ENCODE measurements at places on chromosomes 11 and 22. TPM values are rescaled to one million over a fixed set of nuclear protein-coding genes. Genes with fewer than 3 reads are reported as not detected.

C11orf65 gene
- total RNA-seq, result 0.44 TPM

SLC25A45 gene
- total RNA-seq, result 1.1 TPM

SCUBE1 gene
- not detected for total RNA-seq

CHRM4 gene
- not detected for total RNA-seq

OR10A5 gene
- not detected for total RNA-seq

CBX6 gene
- total RNA-seq, result 30.9 TPM

SLC43A1 gene
- total RNA-seq, result 13.2 TPM

RFPL3 gene
- total RNA-seq, result not detected

PHLDA2 gene
- total RNA-seq, result 15.3 TPM

EFCAB6 gene
- 1.1 TPM for total RNA-seq

C11orf91 gene
- total RNA-seq, result not detected

MMP13 gene
- total RNA-seq, result 0.14 TPM

TMPRSS6 gene
- not detected for total RNA-seq

CHST1 gene
- total RNA-seq, result 2.3 TPM

MMP27 gene
- total RNA-seq, result not detected

TPBGL gene
- total RNA-seq, result 0.14 TPM

CCND1 gene
- 247 TPM for total RNA-seq

DERL3 gene
- 0.43 TPM for total RNA-seq

PRODH gene
- total RNA-seq, result 0.44 TPM

C22orf31 gene
- not detected for total RNA-seq

RASD2 gene
- not detected for total RNA-seq

POU2AF2 gene
- not detected for total RNA-seq

MYOD1 gene
- not detected for total RNA-seq

ACR gene
- total RNA-seq, result not detected

FADD gene
- total RNA-seq, result 45.5 TPM

ELMOD1 gene
- total RNA-seq, result 4.7 TPM

PANX2 gene
- total RNA-seq, result 0.86 TPM

SELENOO gene
- total RNA-seq, result 14.4 TPM

POTEH gene
- not detected for total RNA-seq

PATE2 gene
- total RNA-seq, result not detected

RIMBP3C gene
- total RNA-seq, result 0.22 TPM

ACRV1 gene
- total RNA-seq, result not detected

AGBL2 gene
- 4.4 TPM for total RNA-seq

SERHL2 gene
- 1.8 TPM for total RNA-seq

MALAT1 gene
- 9,497 TPM for total RNA-seq

LDLRAD3 gene
- total RNA-seq, result 4.6 TPM

FBLN1 gene
- total RNA-seq, result 278 TPM

OR51V1 gene
- total RNA-seq, result not detected

CST6 gene
- total RNA-seq, result not detected
